ENCODE measurements at places on chromosomes 16 and 17. TPM values are rescaled to one million over a fixed set of nuclear protein-coding genes. Genes with fewer than 3 reads are reported as not detected.
A peak's percentile ranks its signal among the peaks of the same experiment; 100 is the strongest.

DNA sequence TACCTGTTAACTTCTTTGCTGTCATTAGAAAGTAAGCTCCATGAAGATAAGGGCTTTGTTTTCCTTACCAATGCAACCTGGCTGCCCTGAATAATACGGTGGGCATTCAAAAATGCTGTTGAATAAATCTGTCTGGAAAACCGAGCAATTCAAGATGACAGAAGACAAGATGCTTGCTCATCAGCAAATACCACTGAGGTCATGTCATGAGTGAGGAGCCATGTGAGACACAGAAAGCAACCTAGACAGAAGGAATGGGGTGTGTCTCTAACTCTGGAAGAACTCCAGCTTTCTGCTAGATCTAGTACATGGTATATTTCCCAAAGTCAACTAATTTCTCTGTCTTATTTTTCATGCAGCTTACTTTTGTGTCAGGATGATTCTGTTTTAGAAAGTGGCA is 64.2 kb downstream of the STH start:
- no peak overlapping the region for H3K4me3 ChIP-seq
- no peak overlapping the region for H3K27ac ChIP-seq
- H3K36me3 ChIP-seq: peaks cover 11% of the 10 kb centered on the region
- H3K27me3 ChIP-seq: no peaks in the 10 kb centered on the region

The KRTAP2-3 gene
- not detected for polyA plus RNA-seq

GRCh38 chr16:67528222-67528869 is at the start of gene RIPOR1:
Gene RIPOR1 (plus strand): TSS chr16:67528829. CDS start chr16:67538447, 9,618 bp downstream.
- H3K4me3 ChIP-seq: peak within 1 kb of the TSS; percentile 42
- no peaks in the 10 kb centered on the region for H3K36me3 ChIP-seq
- H3K4me1 ChIP-seq: peaks cover 2% of the 10 kb centered on the region
- peak; percentile 32 for DNase-seq
- H3K27ac ChIP-seq: peak within 1 kb of the TSS; percentile 87

The NEUROD2 gene
- polyA plus RNA-seq: not detected

The HAP1 gene
- polyA plus RNA-seq: 0.22 TPM

The ERAL1 gene
- polyA plus RNA-seq: 46.7 TPM

DNA sequence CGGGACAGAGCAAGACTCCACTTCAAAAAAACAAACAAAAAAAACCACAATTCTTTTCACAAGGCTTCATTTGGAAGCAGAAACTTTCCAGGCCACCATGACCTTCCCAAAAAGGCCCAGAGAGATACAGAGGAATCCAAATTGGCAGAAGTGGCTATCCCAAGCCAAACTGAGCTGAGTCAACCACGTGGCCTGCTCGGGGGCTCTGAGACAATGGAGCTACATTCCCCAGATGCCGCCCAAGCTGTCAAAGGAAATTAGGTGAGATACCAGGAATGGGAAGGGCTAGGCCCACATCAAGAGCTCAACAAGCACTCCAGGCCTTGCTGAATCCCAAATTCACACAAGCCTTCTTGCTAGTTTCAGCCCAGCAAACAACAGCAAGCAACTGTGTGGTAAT is 5.7 kb upstream of the EXOSC6 start:
- no peak overlapping the region for H3K4me3 ChIP-seq
- no peak for DNase-seq
- H3K27me3 ChIP-seq: no peaks in the 10 kb centered on the region
- no peak overlapping the region for H3K27ac ChIP-seq

Data from small intestine (tissue), 16 donors.